ENCODE measurements at places on chromosomes 5 and 9.

DNA sequence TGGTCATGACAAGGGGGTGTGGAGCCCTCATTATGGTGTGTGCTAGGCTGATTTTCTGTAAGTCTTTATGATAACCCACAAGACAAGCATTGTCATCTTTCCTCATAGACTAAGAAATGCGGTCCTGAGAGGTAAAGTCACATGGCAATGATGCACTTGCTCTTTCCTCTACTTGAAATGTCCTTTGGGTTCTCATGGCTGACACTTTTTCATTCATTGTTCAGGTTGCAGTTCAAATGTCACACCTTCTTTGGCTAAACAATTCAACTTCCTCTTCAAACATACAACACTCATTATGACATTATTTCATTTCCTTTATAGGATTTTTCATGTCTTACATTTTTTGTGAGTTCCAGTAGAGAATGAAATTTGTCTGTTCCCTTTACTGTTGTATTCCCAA, 323.6 kb upstream of the PRR16 start:
- no peak for DNase-seq

- DNase-seq: no peak
Observed at GRCh38 chr5:136080483-136081216, 51.9 kb downstream of the TGFBI start.

GRCh38 chr5:73443829-73444498, 4.6 kb downstream of the FOXD1 start:
- DNase-seq: no peak

GRCh38 chr5:77028631-77029375, 1.4 kb upstream of the AGGF1 start:
- DNase-seq: no peak

DNA sequence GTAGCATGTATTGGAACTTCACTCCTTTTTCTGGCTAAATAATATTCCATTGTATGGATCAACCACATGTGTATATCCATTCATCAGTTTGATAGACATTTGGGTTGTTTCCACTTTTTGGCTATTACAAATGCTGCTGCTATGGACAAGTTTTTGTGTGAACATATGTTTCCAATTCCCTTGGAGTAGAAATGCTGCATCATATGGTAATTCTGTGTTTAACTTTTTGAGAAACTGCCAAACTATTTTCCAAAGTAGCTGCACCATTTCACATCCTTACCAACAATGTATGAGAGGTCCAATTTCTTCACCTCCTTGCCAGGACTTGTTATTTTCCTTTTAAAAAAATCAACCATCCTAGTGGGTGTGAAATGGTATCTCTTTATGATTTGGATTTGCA, 8.4 kb downstream of the FRRS1L start:
- DNase-seq: no peak

- DNase-seq: no peak
Observed at GRCh38 chr5:109196823-109197160, 213.0 kb downstream of the PJA2 start.
